ENCODE measurements at places on chromosomes 4 and X. TPM values are rescaled to one million over a fixed set of nuclear protein-coding genes. Genes with fewer than 3 reads are reported as not detected.
A peak's percentile ranks its signal among the peaks of the same experiment; 100 is the strongest.

The FRAS1 gene
- total RNA-seq = 22.6 TPM

The SFRP2 gene
- total RNA-seq = 11.9 TPM

The CCNB3 gene
- total RNA-seq = 0.33 TPM

The RAB9B gene
- 0.78 TPM for total RNA-seq

The RTL9 gene
- total RNA-seq = not detected

The ASB9 gene
- total RNA-seq = 1.6 TPM

The ADRA2C gene
- total RNA-seq = 10.5 TPM

GRCh38 chr4:121096629-121097028 lies 24.3 kb upstream of the NDNF start:
- no peaks in the 10 kb centered on the region for H3K27me3 ChIP-seq
- no peak overlapping the region for H3K27ac ChIP-seq
- DNase-seq = no peak
- H3K36me3 ChIP-seq = no peaks in the 10 kb centered on the region

DNA sequence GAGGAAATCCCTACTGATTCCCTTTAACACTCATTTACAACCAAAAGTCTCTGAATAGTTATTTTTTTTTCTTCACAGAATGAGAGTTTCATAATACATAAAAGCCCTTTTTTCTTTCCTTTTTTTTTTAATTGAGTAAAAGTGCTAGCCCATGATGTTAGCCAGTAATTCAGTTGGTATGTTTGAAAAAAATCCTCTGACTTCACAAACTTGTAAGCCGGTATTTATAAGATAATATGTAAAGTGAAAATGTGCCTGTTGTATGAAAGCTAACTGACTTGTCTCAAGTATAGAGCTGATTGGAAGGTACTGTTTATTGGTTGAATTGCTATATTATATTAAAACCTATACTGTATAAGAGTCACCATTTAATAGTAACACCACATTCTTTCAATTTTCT lies 70.2 kb upstream of the NEIL3 start:
- H3K36me3 ChIP-seq = no peaks in the 10 kb centered on the region
- H3K27me3 ChIP-seq = no peaks in the 10 kb centered on the region
- H3K4me1 ChIP-seq = no peaks in the 10 kb centered on the region
- DNase-seq = no peak
- no peak overlapping the region for H3K27ac ChIP-seq

DNA sequence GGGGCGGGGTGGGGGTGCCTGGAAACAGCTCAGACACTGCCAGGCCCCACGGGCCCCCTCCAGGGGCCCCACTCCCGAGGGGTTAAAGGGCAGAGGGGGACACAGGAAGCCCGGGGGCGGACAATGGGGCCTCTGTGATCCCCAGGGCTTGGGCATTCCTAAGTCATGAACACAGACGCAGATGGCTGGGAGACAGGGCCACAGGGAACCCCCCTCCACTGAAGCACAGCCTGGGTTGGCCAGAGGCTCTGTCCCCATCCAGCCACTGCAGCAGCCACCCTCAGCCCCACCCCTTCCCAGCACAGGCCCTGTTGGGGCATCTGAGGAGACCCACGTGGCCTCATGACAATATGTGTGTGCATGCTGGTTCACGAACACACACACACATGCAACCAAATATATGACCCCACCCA lies 3.9 kb downstream of the L1CAM start:
- no peak overlapping the region for H3K27ac ChIP-seq
- no peaks in the 10 kb centered on the region for H3K27me3 ChIP-seq
- H3K4me3 ChIP-seq = no peak overlapping the region
- H3K36me3 ChIP-seq = no peaks in the 10 kb centered on the region
- DNase-seq = no peak

DNA sequence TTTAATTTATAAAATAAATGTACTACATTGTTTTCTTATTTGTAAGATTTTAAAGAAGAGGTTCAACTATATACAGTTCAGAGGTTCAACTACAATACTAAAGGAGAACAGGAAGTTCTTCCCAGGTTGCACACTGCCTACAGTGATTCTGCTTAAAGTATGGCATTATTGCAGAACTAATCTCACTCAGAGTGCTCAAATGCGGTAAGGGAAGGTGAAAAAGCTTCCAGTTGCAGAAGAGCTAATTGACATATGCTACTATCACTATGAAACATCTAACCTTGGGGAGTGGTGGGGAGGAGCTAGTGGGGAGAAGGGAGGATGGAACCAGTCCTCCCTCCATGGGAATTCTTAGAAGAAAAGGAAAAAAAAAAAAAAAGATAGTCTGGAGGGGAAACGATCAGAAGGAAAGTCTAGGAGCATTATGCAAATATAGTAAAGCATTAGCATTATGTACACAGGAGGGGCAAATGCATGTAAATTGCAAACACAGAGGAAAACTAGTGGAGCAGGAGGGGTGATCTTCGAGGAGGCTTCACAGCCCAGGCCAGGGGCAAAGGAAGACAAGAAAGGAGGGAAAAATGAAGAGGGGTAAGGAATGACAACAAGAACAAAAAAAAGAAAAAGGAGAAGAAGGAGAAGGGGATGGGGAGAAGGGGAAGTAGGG lies 32.0 kb upstream of the MMAA start:
- H3K27me3 ChIP-seq = no peaks in the 10 kb centered on the region
- H3K4me1 ChIP-seq = no peaks in the 10 kb centered on the region
- no peak for DNase-seq

- no peaks in the 10 kb centered on the region for H3K27me3 ChIP-seq
- H3K4me3 ChIP-seq = peak within 1 kb of the TSS; percentile 31
- no peaks in the 10 kb centered on the region for H3K36me3 ChIP-seq
- H3K27ac ChIP-seq = peak within 1 kb of the TSS; percentile 55
- DNase-seq = peak; percentile 67
These were observed at the start of gene FGD1 for GRCh38 chrX:54495814-54496516. Gene FGD1 (minus strand): TSS chrX:54496234. CDS start chrX:54495432, 802 bp downstream.

DNA sequence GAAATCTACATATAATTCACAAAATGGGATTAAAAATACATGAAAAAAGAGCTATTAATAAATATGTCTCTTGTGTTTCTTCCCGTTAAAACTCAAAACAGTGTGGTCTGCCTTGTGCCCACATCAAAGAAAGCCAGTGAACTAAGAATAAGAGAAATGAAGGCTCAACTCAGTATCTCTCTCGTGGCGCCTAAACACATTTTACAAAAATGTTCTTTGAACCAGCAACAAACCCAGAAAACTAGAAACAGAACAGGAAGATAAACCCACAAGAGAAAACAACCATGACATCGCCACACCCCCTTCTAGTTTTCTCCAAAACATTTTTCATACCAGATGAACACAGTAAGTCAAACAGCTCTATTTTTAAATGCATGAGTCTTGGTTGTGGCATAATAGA lies 130.1 kb downstream of the DCHS2 start:
- no peaks in the 10 kb centered on the region for H3K27me3 ChIP-seq
- H3K36me3 ChIP-seq = no peaks in the 10 kb centered on the region
- no peak overlapping the region for H3K27ac ChIP-seq
- H3K4me3 ChIP-seq = no peak overlapping the region
- no peaks in the 10 kb centered on the region for H3K4me1 ChIP-seq
